ENCODE measurements at places on chromosomes 7 and 10. TPM values are rescaled to one million over a fixed set of nuclear protein-coding genes. Genes with fewer than 3 reads are reported as not detected.

NPY4R gene
- total RNA-seq = not detected

GRID2IP gene
- not detected for total RNA-seq

BUB3 gene
- 133 TPM for total RNA-seq

LDB3 gene
- total RNA-seq = not detected

WNT8B gene
- not detected for total RNA-seq

TMEM196 gene
- not detected for total RNA-seq

ABI1 gene
- 30.4 TPM for total RNA-seq

AKR1C3 gene
- 104 TPM for total RNA-seq

GDF2 gene
- not detected for total RNA-seq

SPDYE1 gene
- not detected for total RNA-seq

SPDYE9 gene
- total RNA-seq = under 0.01 TPM

ZNF25 gene
- 11.6 TPM for total RNA-seq

UCMA gene
- not detected for total RNA-seq

SLC39A12 gene
- total RNA-seq = not detected

BLNK gene
- not detected for total RNA-seq

NME8 gene
- total RNA-seq = not detected

All from smooth muscle cell of trachea (primary cell).